ENCODE measurements at places on chromosomes 3 and 15. TPM values are rescaled to one million over a fixed set of nuclear protein-coding genes. Genes with fewer than 3 reads are reported as not detected.

Gene RGMA
- 56.6 TPM for total RNA-seq

Gene ATP10A
- total RNA-seq: not detected

Gene GPR176
- 15.9 TPM for total RNA-seq

Gene SERPINI2
- not detected for total RNA-seq

GRCh38 chr3:194135516-194135805, 487 bp upstream of the HES1 start:
- H3K4me1 ChIP-seq: peaks cover 29% of the 10 kb centered on the region
- peak overlapping the region; percentile 90 for H3K4me3 ChIP-seq
- no peak for DNase-seq
- H3K36me3 ChIP-seq: no peaks in the 10 kb centered on the region

DNA sequence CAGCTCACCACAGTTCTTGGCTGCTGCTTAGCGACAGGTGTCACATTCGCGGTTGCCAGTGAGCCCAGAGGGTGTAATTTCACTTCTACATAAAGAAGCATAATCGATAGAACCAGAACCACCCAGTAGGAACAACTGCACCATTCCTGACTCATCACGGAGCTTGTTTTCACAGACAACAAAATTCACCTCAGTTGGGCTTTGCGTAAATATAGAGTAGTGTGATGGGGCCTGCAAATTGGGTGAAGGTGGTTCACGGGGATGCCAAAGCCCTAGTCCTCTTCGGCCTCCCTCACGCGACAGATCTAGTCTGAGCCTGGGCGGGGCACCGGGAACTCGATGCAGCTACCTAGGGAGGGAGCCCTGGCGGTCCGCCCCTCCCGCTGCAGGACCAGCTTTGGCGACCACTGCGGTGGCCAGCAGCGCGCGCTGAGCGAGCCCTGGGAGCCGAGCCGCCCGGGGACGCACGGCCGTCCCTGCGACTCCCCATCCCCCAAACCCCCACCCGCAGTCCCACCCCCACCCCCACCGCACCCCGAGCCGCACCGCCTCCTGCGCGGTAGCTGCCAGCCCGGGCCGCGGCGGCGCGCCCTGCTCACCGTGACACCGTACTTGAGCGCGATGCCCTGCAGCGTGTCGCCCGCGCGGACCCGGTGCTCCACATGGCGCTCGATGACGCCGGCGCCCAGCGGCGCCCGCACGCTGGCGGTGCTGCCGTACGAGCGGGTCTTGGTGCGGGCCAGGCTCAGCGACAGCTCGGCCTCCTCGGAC, 519 bp downstream of the LYSMD2 start:
- no peak overlapping the region for H3K27ac ChIP-seq
- peak; percentile 66 for DNase-seq
- peaks cover 9% of the 10 kb centered on the region for H3K27me3 ChIP-seq
- H3K36me3 ChIP-seq: no peaks in the 10 kb centered on the region
- peaks cover 9% of the 10 kb centered on the region for H3K4me1 ChIP-seq

GRCh38 chr15:25858952-25859760, 4.0 kb downstream of the ATP10A start:
- no peak for DNase-seq
- H3K27me3 ChIP-seq: peaks cover 19% of the 10 kb centered on the region
- H3K27ac ChIP-seq: no peak overlapping the region

DNA sequence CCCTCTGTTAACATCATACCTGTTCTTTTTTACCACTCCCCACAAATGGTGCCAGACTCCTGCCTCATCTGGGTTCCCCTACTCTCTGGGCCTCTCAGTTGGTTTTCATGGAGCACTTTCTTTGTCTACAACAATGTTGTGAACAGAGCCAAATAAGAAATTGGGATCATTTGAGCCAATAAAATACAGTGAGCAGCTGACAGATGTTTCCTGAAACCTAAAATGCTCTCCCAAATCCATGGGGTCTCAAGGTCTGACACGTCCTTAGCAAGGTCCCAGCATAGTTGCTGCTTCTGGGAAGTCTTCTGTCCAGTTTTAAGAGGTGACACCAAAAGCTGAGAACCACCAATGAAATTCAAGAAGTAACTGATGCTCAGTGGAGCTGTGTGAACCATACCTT, 1.7 kb downstream of the NMNAT3 start:
- no peak overlapping the region for H3K27ac ChIP-seq
- H3K27me3 ChIP-seq: peaks cover 3% of the 10 kb centered on the region
- H3K4me1 ChIP-seq: no peaks in the 10 kb centered on the region
- no peak overlapping the region for H3K4me3 ChIP-seq
- H3K36me3 ChIP-seq: no peaks in the 10 kb centered on the region

- no peak for DNase-seq
- H3K27ac ChIP-seq: no peak overlapping the region
- peaks cover 6% of the 10 kb centered on the region for H3K4me1 ChIP-seq
- H3K27me3 ChIP-seq: no peaks in the 10 kb centered on the region
Measured at GRCh38 chr3:13459605-13460340, 20.3 kb upstream of the HDAC11 start.

DNA sequence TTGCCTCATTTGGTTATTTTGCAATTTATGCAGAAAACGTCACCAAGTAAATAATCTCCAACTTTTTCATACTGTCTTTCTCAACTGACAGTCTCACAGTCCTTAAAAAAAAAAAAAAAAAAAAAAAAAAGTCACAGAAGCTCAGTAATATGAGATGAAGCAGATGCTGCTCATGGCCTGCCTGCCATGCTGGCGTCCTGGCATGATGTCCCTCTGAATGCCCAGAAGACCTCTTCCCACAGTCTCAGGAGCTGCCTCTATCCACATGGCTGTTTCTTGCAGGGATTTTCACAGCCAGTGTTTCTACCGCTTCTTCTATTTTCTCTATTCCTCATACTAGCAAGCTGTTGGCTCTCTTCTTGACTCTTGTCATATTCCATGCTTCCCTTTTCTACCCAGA, 87.7 kb downstream of the TGFBR2 start:
- H3K36me3 ChIP-seq: no peaks in the 10 kb centered on the region
- DNase-seq: no peak
- peaks cover 15% of the 10 kb centered on the region for H3K4me1 ChIP-seq
- no peaks in the 10 kb centered on the region for H3K27me3 ChIP-seq
- H3K27ac ChIP-seq: no peak overlapping the region
- H3K4me3 ChIP-seq: no peak overlapping the region

GRCh38 chr3:105906836-105907235, 38.0 kb upstream of the CBLB start:
- no peak for DNase-seq
- peaks cover 4% of the 10 kb centered on the region for H3K4me1 ChIP-seq
- no peaks in the 10 kb centered on the region for H3K27me3 ChIP-seq

- H3K4me1 ChIP-seq: no peaks in the 10 kb centered on the region
- peak; percentile 79 for DNase-seq
- no peak overlapping the region for H3K4me3 ChIP-seq
- no peak overlapping the region for H3K27ac ChIP-seq
- peaks cover 3% of the 10 kb centered on the region for H3K27me3 ChIP-seq
Measured at GRCh38 chr3:4656059-4656458, 162.9 kb downstream of the ITPR1 start.
